Thoracic aorta endothelial cell (primary cell): ENCODE measurements at places on chromosomes 11 and 22. TPM values are rescaled to one million over a fixed set of nuclear protein-coding genes. Genes with fewer than 3 reads are reported as not detected.

Gene LRRC74B
- total RNA-seq = not detected in 2 replicates

Gene FAM118A
- total RNA-seq = 18.4 and 61.2 TPM in 2 replicates

Gene ACRV1
- not detected in 2 replicates for total RNA-seq

Gene OR10D3
- total RNA-seq = under 0.01 TPM in 1 of 2 replicates, not detected in the other

Gene CD81
- total RNA-seq = 157 and 189 TPM in 2 replicates

Gene CD3E
- not detected in 2 replicates for total RNA-seq

Gene IGSF9B
- under 0.01 TPM in 2 replicates for total RNA-seq

Gene PATE4
- total RNA-seq = not detected in 2 replicates

Gene RTN4RL2
- 0.22 and 0.27 TPM in 2 replicates for total RNA-seq

Gene F2
- not detected in 2 replicates for total RNA-seq

Gene OR10A2
- not detected in 2 replicates for total RNA-seq

Gene LRRC56
- 0.36 and 0.40 TPM in 2 replicates for total RNA-seq

Gene RASSF10
- total RNA-seq = under 0.01 and 0.22 TPM in 2 replicates

Gene SLC7A4
- total RNA-seq = not detected in 2 replicates

Gene EWSR1
- total RNA-seq = 210 and 245 TPM in 2 replicates

Gene BIK
- 0.27 and 0.86 TPM in 2 replicates for total RNA-seq

Gene PGA5
- total RNA-seq = not detected in 2 replicates

Gene CCDC15
- 6.6 and 7.7 TPM in 2 replicates for total RNA-seq

Gene MS4A14
- total RNA-seq = not detected in 2 replicates

Gene MYO7A
- 0.14 and 0.27 TPM in 2 replicates for total RNA-seq

Gene ANKK1
- total RNA-seq = under 0.01 and 0.07 TPM in 2 replicates

Gene DDIAS
- total RNA-seq = 15.0 and 19.5 TPM in 2 replicates
